ENCODE measurements at places on chromosomes 4 and X. TPM values are rescaled to one million over a fixed set of nuclear protein-coding genes. Genes with fewer than 3 reads are reported as not detected.

The ZRSR2 gene
- 10.4 TPM for total RNA-seq

The SNCA gene
- 0.74 TPM for total RNA-seq

The PARM1 gene
- 0.48 TPM for total RNA-seq

The LRP2BP gene
- total RNA-seq = 0.15 TPM

The PAGE2 gene
- not detected for total RNA-seq

Measured in A549 treated with ZK216348 at 1 μM for 4 hours (cell line).